H4 (cell line): ENCODE measurements at places on chromosomes 5 and 9. TPM values are rescaled to one million over a fixed set of nuclear protein-coding genes. Genes with fewer than 3 reads are reported as not detected.

Gene FXN
- total RNA-seq: 12.5 and 17.9 TPM in 2 replicates

Gene ZNF658
- total RNA-seq: 2.3 and 3.6 TPM in 2 replicates

DNA sequence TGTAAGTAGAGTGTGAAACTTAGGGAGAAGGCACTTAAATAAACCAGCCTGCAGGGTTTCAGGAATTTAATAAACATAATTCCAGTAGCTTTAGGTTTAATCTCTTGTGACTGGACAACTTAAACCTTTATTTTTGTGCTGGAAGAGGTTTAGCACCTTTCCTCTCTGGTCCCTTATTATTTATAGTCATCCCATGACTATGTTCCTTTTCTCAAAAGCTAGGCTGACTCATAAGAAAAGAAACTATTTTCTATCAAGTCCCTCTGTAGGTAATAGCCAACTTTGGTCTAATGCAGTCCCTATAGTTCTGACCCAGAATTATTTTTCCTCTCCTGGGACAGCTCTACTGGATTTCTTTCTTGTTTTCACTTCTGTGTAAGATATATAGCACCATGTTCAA is 588.9 kb downstream of the NR2F1-AS1 start:
- DNase-seq: no peak

- no peak for DNase-seq
These were observed 28.7 kb upstream of the ABL1 start for GRCh38 chr9:130806327-130806716.

- no peak for DNase-seq
These were observed 18.9 kb upstream of the S1PR3 start for GRCh38 chr9:88972401-88972800.

- no peak for DNase-seq
These were observed 110.5 kb upstream of the LRRTM2 start for GRCh38 chr5:138985683-138986082.

- no peak for DNase-seq
These were observed 145.3 kb upstream of the ADCY2 start for GRCh38 chr5:7250611-7251010.

DNA sequence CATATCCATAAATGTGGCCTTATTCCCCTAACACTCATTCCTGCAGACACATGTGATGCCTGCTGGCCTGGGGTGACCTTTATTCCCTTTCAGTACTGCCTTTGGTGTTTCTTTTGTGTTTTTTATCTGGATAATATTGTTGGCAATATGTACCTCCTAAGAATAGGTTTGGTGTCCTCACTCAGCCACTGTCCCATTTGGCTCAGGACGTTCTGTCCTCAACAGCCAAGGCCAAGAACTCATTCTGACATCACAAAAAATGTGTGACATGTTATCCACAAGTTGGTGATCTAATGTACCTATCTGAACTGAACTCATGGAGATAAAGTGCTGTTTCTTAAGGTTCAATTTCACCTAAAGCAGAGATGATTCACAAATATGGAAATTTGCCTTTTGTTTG is 142.9 kb upstream of the GRAMD2B start:
- DNase-seq: no peak
